ENCODE measurements at places on chromosomes 12 and 14. TPM values are rescaled to one million over a fixed set of nuclear protein-coding genes. Genes with fewer than 3 reads are reported as not detected.

ORAI1 gene
- total RNA-seq, result 11.4 TPM

HOXC11 gene
- total RNA-seq, result not detected

TBC1D30 gene
- 0.39 TPM for total RNA-seq

SARNP gene
- total RNA-seq, result 119 TPM

C14orf132 gene
- total RNA-seq, result 22.0 TPM
